ENCODE measurements at places on chromosomes 5 and 9. TPM values are rescaled to one million over a fixed set of nuclear protein-coding genes. Genes with fewer than 3 reads are reported as not detected.
A peak's percentile ranks its signal among the peaks of the same experiment; 100 is the strongest.

COL15A1 gene
- 32.4 TPM for total RNA-seq

FYB1 gene
- 17.9 TPM for total RNA-seq

CCL21 gene
- 84.9 TPM for total RNA-seq

TEX53 gene
- total RNA-seq, result not detected

FAM151B gene
- 2.7 TPM for total RNA-seq

PRUNE2 gene
- total RNA-seq, result 14.7 TPM

DNA sequence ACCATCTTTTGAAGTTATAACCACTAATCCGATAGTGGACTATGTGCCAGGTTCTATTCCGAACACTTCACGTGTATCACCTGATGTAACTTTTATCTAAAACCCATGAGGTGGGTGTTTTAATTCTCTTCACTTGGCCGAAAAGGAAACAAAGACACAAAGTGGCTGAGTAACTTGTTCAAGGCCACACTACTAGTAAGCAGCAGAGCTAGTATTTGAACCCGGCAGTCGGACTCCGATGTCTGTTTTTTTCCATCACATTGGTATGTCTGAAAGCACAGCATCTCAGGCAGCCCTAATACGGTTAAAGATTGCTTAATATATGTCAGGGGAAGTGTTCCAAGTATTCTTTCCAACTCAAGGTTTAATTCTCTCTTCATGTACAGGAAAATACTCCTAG is 16.2 kb downstream of the FAM169A start:
- no peak overlapping the region for H3K27ac ChIP-seq
- H3K4me3 ChIP-seq, result no peak overlapping the region
- H3K27me3 ChIP-seq, result no peaks in the 10 kb centered on the region
- H3K36me3 ChIP-seq, result no peaks in the 10 kb centered on the region
- H3K4me1 ChIP-seq, result no peaks in the 10 kb centered on the region
- DNase-seq, result no peak

GRCh38 chr9:20786807-20787206 is 102.7 kb downstream of the FOCAD start:
- DNase-seq, result no peak
- H3K4me1 ChIP-seq, result no peaks in the 10 kb centered on the region
- no peak overlapping the region for H3K4me3 ChIP-seq
- H3K36me3 ChIP-seq, result no peaks in the 10 kb centered on the region

- H3K36me3 ChIP-seq, result no peaks in the 10 kb centered on the region
- H3K27ac ChIP-seq, result no peak overlapping the region
- no peaks in the 10 kb centered on the region for H3K4me1 ChIP-seq
- H3K27me3 ChIP-seq, result no peaks in the 10 kb centered on the region
- H3K4me3 ChIP-seq, result no peak overlapping the region
- no peak for DNase-seq
These were observed 212.3 kb upstream of the RORB start for GRCh38 chr9:74284581-74285450.

GRCh38 chr5:66864240-66864884 is 268.2 kb downstream of the MAST4 start:
- no peak overlapping the region for H3K27ac ChIP-seq
- H3K27me3 ChIP-seq, result no peaks in the 10 kb centered on the region
- no peak for DNase-seq
- no peak overlapping the region for H3K4me3 ChIP-seq
- H3K36me3 ChIP-seq, result no peaks in the 10 kb centered on the region

- no peak overlapping the region for H3K4me3 ChIP-seq
- DNase-seq, result no peak
- H3K27me3 ChIP-seq, result no peaks in the 10 kb centered on the region
- no peak overlapping the region for H3K27ac ChIP-seq
- H3K4me1 ChIP-seq, result no peaks in the 10 kb centered on the region
- H3K36me3 ChIP-seq, result no peaks in the 10 kb centered on the region
These were observed 60.2 kb upstream of the HAPLN1 start for GRCh38 chr5:83780699-83781350.

DNA sequence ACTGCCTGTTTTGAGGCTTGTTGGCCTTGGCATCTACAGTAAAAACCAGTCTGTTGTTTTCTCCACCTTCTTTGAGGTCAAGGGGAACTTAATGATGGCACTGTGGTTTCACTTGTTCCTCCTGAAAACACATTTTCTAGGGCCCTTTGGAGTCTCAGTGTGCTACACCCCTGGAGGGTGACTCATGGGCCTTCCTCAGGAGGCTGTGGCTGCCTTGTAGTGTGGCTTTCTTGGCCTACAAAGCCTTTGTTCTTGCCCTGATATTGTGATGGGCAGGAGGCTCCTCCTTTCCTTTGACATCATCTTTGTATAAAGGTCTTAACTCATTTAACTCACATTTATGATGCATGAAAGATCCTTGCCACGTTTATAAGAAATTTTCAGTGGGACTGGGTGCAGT is 56.3 kb upstream of the GPBP1 start:
- H3K27ac ChIP-seq, result no peak overlapping the region
- H3K36me3 ChIP-seq, result no peaks in the 10 kb centered on the region

- no peak overlapping the region for H3K27ac ChIP-seq
- no peak for DNase-seq
- no peaks in the 10 kb centered on the region for H3K27me3 ChIP-seq
- no peaks in the 10 kb centered on the region for H3K36me3 ChIP-seq
- H3K4me3 ChIP-seq, result no peak overlapping the region
- H3K4me1 ChIP-seq, result no peaks in the 10 kb centered on the region
These were observed 138.9 kb downstream of the SPATA31D1 start for GRCh38 chr9:82127465-82127864.

DNA sequence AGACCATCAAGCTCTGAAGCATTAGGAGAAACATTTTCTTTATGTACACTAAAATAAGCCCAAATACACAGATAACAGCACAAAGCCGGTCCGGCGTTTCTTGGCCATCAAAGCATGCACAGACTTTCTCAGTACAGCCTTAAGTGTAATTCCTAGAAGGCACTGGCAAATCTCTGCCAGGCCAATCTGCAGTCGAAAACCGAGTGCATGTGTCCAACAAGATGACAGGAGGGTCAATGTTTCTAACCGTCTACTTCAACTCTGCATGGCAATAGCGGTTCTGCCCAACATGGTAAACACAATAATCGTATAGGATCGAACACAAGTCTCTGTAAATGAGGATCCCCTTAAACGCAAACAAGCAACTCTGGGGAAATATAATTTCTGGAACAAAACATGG is 1.1 kb downstream of the ARL15 start:
- peak overlapping the region; percentile 87 for H3K27ac ChIP-seq
- DNase-seq, result no peak
- H3K4me1 ChIP-seq, result no peaks in the 10 kb centered on the region
- peak overlapping the region; percentile 96 for H3K4me3 ChIP-seq
- H3K27me3 ChIP-seq, result no peaks in the 10 kb centered on the region

DNA sequence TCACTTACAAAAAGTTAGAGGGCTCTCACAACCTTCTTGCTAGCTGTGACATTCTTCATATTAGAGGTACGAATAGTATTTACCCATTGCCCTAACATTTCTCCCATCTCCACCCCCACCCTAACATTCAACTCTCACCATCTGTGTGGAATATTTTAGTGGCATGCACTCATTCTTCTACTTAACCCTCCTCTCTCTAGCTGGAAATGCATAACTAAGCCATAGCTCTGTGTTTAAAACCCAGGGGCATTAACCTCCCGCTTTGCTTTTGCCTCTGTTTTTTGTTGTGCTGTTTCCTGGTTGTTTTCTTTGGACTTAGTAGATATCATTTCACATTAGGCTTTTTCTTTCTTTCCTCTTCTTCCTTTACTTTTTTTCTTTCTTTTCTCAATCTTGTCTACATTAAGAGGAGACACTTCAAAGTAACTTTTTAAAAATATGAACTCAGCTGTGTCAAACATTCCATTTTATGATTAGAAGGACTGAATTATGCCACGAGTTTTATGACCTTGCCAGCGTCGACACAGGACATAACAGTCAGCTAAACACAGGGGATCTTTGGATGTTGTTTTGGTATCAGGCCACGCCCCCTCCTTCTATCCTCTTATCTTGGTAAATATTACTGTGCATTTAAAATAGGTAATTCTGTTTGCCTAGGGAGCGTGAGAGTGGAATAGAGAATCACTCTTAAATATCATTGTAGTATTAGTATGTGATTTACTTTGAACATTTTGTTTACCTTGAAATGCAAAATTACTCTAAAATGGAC is 236.0 kb downstream of the CD180 start:
- no peaks in the 10 kb centered on the region for H3K4me1 ChIP-seq
- no peaks in the 10 kb centered on the region for H3K36me3 ChIP-seq
- H3K27me3 ChIP-seq, result no peaks in the 10 kb centered on the region
- H3K4me3 ChIP-seq, result peak overlapping the region; percentile 50
